Stimulated activated CD8-positive, alpha-beta memory T cell treated with anti-CD3 and anti-CD28 coated beads, Interleukin-7, amount 100 ng/mL, for 1 hour (primary cell): ENCODE measurements at places on chromosomes 7 and 10.

DNA sequence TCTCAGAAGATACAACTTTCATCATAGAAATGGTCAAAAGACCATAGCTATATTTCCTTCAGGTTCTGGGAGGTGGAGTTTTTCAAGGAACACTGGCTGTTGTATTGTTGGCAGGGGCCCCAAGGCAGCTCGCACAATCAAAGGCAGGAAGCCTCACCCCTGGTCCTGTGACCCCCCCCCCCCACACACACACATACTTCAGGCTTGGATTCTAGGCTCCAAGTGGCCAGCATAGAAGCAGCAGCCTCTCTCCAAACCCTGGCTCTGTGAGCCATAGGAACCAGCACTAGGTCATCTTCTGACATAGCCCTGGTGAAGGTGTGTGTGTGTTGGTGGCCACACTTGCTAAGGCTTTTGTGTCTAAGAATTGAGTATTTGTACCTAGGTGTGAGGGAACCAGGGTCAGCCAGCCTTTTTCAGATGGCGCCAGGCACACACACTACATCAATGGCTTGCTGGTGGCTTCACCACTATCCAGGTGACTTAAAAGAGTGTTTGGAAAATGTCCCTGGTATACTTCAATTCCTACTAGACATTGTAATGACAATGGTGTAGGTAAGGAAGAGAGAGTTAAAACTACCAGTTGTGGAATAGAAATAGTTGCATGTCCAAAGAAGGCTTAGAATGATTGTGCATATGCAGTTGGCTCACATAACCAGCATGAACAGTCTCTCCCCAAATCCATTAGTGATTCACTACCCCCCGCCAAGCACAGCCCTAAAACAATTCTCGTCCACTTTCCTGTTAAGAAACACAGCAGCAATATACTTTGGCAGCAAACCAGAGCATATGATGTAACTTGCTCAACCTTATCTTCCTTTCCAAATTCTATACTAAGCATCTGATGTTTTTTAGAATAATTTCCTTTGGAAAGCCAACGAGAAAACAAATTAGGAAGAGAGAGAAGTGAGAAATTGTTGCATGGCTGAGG lies 91.3 kb downstream of the AVL9 start:
- no peak for DNase-seq

DNA sequence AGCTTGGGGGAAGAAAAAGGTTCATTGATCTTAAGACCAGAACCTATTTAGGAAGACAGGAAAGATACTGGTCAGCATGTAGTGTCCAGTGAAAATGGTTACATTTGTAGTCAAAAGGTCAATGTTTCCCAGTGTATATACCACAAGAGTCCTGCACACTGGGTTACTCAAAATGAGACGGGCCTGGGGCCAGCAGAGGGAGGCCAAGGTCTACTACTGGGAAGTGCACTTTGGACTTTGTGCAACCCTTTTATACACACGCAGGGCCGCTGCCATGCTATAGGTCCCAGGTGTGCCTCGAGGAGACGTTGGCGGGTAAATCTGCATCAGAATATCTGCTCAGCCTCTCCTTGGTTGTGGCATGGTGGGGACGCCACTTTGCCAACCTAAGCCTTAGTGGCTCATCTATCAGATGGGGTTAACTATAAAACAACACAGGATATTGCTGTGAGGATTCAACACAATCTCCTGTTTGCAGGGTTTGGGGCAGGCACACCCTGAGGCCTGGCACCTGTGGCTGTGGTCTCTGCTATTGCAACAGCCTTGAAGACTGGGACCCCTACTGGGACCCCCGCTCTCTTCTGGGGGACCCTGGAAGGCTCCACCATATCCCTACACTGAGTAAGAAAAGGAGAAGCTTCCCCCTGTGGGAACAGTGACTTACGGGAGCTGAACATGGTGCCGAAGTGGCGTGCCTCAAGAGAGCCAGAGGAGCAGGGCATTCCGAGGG lies 19.7 kb downstream of the CLRN3 start:
- no peak for DNase-seq

GRCh38 chr10:11504566-11505285 lies 106.7 kb downstream of the USP6NL start:
- no peak for DNase-seq

DNA sequence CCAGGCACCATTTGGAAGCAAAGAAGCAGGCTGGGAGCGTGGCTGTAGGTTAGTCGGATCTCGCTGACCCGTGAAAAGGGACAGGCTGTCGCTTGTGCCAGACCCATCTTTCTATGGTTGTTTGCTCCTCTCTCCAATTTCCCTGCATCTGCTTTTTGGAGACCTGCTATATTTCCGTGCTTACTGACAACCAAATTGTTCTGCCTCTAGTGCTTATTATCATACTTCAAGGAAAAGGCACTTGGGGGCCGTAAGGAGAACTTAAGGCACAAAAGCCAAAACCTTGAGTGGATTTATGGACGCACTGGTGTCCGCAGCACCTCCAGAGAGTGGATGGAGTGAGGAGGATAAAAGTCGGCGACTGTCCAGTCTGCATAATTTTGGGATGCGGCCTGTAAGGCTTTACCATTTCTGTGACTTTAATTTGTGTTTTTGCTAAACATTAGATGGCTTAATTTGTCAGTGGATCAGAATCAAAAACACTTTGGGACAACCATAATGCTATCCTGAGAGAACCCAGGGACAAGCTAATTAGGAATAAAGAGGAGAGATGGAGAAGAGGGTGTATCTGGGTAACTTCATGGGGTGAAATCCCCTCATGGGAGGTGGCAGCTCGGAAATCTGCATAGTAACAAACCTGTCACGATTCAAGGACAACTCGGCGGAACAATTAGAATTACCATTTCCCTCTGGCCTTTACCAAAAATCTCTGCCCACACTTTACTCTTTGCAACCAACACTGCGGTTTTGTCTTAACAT lies 206.7 kb downstream of the HDAC9 start:
- no peak for DNase-seq

DNA sequence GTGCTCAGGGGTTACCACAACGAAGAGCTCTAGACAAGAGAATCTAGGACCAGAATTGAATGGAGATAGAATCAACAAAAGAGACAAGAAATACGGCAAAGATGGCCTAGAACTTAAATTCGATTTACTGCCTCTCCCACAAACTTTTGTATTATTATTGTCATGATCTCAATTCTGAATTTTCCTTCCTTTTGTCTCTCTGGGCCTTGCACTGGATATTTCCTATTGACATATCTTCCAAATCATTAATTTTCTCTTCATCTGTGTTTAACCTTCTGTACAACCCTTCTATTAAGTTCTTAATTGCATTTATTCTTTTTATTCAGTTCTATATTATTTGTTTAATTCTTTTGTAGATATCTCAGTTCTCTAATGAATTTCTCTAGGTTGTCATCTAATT lies 28.4 kb downstream of the VSTM4 start:
- DNase-seq, result no peak

DNA sequence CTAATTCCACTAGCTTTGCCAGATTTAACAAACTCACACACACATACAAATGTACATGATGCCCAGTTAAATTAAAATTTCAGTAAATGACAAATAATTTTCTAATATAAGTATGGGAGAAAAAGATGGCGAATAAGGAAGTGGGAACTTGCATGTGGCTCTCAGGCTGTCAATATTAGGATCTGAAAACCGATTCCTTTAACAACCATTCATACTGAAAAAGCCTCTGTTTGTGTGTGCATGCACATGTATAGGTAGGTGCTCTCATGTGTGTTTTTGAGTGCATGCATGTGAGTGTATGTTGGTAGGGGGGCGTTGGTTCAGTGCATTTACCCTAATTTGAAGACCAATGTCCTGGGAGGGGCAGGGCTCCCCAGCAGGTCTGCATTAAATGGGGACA lies 125.3 kb downstream of the HTR7 start:
- DNase-seq, result no peak

- no peak for DNase-seq
Measured at GRCh38 chr7:150446288-150446938, 4.0 kb upstream of the GIMAP8 start.
